ENCODE measurements at places on chromosomes 2 and 18.

DNA sequence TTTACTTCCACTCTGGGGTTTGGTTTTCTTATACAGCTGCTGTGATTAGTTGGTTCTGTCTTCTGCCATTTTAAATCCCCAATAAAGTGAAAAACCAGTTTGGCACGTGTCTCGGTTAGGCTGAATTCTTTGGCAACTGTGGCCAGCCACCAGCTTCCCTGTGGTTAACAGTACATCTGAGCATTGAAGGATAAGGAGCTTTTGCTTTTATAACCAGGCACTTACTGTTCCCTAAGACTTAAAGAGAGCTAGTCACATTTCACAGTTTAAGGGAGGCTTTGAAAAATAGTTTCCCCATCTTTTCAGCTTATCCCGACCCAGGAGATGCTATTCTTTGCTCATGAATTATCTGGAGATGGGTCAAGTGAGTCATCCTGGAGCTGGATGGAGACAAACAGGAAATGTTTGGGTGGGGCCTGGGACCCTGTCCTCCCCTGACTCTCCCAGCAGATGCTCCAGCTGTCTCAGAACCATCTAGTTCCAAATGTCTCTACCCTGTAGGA, 57.3 kb upstream of the EML6 start:
- DNase-seq, result no peak

GRCh38 chr2:157822993-157823392, 53.1 kb downstream of the ACVR1 start:
- DNase-seq, result no peak

DNA sequence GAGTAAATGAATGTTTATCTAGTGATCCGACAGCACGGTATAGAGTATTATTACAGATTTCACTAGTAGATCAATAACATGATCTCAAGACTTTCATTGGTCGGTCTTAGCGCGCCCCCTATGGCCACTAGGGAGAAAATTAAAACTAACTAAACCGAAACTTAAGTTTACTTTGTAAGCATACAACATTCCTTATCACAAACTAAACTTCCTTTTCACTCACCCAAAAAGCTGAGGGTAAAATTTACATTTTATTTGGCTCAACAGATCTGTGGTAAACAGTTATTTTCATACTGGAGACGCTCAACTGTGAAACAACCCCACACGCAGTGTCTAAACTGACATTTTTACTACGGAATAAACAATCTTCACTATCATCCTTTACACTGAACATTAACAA, 215.6 kb upstream of the MAP2 start:
- no peak for DNase-seq

DNA sequence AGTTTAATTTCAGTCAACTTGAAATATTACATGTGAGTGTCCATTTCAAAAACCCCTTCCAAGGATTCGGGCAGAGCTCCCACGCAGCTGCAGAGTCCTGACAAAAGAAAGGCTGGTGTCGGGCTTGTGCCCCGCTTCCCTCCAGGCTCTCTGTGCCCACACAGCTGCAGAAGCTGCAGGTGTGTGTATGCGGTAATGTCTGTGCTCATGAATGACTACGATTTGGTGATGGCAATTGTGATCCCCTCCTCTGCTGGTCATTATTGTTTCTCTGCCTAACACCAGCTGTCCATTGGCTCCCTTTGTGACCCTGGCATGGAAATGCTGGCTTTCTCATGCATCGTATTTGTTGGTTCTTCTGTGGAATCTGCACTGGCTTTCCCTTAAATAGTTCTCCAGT, 224.8 kb downstream of the NUP35 start:
- DNase-seq, result no peak

DNA sequence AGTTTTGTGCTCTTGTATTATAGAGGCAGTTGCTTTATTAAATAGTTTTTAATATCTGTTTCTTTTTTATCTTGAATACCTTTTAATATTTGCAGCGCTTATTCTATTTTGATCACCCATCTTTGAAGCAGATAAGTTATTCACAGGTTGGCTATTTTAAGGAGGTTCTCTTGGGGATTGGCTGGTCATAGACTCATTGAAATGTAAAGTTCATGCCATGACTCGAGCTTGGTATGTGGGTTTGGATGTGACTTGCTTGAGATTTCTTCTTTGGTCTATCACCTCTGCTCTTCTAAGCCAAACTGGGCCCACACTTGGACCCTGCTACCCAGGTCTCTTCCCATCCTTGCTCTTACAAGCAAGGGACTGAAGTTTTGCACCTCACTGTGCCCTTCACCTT, 33.6 kb downstream of the FARP2 start:
- DNase-seq, result no peak
